ENCODE measurements at places on chromosomes 3 and 15.

DNA sequence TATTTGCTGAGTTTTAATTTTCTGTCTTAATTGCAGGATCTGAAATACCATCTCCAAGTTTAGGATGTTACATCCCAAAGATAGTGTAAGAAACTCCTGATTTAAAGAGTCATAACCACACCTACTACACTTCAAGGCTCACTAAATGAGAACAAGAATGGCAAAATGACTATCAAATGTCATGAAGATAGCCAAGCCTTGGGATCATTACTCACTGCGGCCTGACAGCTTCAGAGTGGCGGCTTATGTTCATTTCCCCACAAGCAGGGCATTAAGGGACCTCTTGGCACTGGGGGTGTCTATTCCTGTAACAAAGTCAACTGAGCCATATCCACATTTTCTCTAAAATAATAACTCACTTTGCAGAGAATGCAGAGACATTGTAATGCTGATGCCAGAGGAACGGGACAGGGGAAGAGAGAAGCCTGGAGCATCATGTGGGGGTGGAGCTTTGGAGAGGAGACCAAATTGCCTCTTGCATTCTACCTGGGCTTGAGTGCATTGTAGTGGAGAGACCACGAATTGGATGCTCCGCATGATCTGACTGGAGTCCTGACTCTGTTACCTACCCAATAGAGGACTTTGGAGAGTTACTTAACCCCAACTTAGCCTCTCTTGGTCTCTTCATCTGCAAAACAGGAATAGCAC is 219.2 kb downstream of the OPA1 start:
- DNase-seq, result no peak

- no peak for DNase-seq
These were observed 227.6 kb upstream of the SATB1 start for GRCh38 chr3:18652781-18653180.

DNA sequence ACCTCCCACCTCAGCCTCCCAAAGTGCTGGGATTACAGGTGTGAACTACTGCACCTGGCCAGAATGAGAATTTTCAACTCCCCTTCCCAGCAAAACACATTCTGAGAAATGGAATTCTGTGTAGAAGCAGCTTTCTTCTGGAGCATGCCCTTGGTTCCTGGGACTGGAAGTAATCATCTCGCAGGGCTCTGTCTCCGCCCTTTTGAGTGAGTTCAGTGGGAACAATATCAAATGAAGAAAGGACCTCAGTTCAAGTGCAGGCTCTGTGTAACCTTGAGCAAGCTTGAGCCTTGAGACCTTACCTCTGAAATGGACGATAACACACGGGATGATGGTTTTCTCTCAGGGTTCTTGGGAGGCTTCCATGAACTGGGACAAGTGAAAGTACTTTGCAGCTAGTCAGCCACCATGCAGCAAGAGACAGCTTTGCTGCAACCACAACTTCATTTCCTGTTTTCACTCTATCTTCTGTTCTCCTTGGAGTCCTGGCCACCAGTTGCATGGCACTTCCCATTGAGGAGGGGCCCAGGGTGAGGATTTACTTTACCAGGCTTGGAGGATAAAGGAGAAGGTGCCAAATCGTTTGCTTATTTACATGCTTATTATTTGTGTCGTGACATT is 35.7 kb upstream of the IGF1R start:
- no peak for DNase-seq

- DNase-seq, result no peak
These were observed 52.2 kb downstream of the SEMA5B start for GRCh38 chr3:122975163-122975923.

DNA sequence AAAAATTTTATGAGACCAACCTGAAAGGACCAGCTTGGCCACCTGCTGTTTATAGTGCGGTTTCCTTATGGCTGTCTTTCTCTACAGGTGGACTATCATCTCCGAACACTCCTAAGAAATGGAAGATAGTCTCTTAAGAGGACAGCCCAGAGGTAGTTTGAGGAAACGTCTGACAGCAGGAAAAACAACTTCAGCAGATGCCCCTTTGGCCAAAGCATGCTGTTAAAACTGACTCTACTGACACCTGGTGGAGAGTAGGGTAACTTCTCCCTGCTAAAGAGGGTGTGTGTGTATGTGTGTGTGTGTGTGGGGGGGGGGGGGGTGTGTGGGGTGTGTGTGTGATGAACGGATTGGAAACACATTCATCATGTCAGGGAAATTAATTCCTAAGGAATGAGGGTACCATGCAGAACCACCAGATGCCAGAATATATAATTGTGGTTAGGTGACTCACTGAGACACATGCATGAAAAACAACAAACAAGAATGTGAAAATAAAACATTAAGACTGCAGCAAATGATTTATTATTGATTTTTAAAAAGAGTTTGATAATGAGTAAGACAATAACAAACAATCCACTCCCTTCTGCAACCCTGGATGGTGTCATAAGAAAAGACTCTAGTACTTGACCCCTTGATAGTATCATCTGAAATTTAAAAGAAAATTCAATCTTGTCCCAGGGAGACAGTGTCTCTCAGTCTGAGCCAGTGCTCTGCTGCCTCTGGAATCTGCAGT is 256.5 kb downstream of the THRB start:
- peak; percentile 24 for DNase-seq

GRCh38 chr3:70064194-70064779 is 64.8 kb downstream of the SAMMSON start:
- peak; percentile 2 for DNase-seq

DNA sequence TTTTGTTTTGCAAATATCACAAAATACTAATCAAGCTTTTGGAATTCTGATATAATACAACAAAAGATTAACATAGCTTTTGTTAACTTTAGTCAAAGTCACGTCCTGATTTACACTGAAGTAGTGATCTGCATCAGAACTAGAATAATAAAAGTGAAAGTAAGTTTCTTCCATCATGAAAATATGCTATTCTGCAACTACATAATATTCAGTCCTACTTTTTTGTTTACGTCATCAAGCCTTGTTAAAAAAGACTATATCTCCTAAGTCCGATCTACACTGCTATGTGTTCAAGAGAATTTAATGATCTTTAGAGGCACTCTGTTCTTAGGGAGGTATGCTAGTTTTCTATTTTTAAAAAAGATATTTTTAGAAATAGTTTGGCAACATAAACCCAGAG is 330.1 kb downstream of the ARPP21 start:
- no peak for DNase-seq

DNA sequence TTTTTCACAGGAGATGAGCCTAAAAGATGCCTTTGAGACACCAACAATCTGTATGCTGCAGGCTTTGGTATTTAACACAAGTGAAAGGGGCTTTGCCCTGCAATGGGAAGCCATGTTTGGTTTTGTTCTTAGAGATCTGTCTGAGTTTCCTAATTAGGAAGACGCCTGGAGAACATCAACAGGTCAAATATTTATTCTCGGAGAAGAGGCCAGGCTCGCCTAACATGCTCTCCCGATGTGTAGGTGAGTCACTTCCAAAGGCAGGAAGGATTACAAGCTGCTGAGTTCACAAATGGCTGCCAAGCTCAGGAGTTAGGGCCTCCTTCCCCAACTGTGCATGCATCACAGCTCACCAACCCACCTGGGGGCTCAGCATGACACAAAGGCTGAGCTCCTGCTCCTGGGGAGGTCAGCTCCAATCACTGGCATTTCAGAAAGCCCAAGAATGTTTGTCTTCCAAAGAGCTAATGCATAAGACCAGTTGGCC is 119.5 kb upstream of the PRICKLE2 start:
- no peak for DNase-seq

- DNase-seq, result no peak
These were observed 249.5 kb downstream of the MEIS2 start for GRCh38 chr15:36850864-36851263.

GRCh38 chr15:83276661-83277060 is 7.8 kb downstream of the BNC1 start:
- no peak for DNase-seq

DNA sequence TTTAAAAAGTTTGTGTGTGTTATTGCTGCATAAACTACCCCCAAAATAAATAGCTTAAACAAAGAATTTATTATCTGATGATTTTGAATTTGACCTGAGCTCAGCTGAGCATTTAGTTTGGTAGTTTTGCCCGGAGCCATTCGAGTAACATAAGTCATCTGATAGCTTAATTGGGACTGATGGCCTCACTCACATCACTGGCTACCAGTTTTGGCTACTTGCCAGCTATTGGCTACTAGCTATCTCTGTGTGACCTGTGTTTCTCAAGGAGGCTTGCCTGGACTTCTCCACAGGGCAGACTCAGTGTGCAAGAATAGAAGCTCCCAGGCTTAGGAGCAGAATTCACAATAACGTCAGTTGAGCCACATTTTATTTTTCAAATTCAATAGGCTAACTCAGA is 9.0 kb downstream of the CNTN3 start:
- DNase-seq, result no peak

GRCh38 chr15:47609693-47610092 is 107.6 kb upstream of the SEMA6D start:
- no peak for DNase-seq

GRCh38 chr15:80168421-80168820 is 15.6 kb downstream of the FAH start:
- no peak for DNase-seq

DNA sequence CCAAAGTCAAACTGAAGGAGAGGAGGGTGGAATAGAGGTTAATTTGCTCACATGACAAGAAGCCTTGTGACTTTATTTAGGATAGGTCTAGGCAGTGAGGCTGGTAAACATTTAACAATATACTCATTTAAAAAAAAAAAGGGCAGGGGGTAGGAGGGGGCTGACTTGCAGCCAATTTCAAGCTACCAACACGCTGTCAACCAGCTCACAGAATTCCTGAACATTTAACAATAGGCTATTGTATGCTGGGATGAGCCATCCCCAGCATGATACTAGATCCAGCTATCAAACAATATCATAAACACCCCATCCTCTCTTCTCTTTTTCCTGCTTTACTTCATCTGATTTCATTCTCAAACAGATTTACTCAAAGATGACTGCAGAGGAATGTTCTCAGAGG is 1096.3 kb upstream of the CFAP20DC start:
- DNase-seq, result no peak

- no peak for DNase-seq
These were observed 132.7 kb upstream of the BHLHE40 start for GRCh38 chr3:4846543-4846942.

GRCh38 chr15:59420108-59420507 is 17.9 kb upstream of the FAM81A start:
- no peak for DNase-seq

- no peak for DNase-seq
These were observed 4.0 kb upstream of the PTH1R start for GRCh38 chr3:46873521-46873920.

GRCh38 chr15:36766449-36766848 is 187.0 kb downstream of the CDIN1 start:
- no peak for DNase-seq

- no peak for DNase-seq
These were observed 78.8 kb upstream of the PCSK6 start for GRCh38 chr15:101568309-101568708.

DNA sequence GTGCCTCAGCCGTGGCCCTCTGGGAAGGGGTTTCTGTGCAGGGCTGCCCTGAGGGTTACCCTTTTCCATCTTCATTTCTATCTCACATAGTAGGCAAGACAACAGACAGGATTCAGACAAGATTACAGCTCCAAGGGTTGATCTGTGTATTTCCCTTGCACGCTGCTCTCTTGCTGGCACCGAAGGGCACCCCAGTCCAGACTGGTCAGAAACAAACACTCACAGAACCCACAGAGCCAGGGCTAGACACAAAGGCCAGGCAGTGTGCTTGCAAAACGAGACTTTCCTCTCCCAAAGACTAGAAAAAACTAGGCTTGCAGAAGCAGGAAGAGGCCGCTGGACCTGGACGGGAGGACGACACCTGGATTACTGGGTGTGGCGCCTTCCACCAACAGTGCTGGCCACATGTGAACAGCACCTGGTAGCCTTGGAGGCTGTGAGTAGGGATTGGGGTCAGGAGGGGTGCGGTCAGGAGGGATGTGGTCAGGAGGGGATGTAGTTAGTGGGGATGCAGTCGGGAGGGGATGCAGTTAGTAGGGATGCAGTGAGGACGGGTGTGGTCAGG is 96.8 kb downstream of the BDH1 start:
- DNase-seq, result no peak

DNA sequence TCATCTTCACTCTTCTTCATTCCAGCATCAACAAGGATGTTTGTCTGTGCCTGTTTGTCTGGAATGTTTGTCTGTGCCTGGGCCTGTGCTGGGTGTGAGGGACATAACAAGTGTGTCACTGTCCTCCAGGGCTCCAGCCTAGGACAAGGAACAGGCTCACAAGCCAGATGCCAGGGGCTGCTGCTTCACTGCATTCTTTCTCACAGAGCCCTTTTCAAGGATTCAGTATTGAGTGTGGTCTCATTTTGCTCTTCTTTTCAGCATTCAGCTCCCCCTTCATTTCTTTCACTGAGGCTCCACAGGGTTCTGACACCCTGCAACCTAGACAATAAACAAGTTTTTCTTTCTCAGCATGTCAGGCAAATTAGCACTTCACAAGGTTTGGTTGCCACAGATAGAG is 43.6 kb upstream of the KY start:
- no peak for DNase-seq

DNA sequence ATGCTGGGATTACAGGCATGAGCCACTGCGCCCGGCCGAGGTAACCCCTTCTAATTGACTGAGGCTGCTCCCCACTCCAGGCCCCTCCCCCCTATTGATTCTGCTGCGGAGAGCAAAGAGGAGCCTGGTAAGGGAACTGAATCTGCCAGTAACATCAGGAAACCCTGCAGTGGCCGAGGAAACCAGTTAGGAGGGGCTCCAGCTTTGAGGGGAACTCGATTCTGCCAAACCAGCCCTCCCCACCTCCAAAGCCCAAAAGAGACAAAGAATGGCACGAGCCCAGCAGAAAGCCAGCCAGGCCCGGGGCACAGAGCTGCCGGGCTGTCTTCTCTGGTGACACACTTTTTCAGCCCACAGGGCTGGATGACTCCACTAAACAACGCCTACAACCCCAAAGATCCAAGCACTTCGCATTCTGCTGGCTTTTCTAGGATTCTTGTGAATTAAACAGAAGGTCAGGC is 15.0 kb upstream of the ACAD9 start:
- no peak for DNase-seq

DNA sequence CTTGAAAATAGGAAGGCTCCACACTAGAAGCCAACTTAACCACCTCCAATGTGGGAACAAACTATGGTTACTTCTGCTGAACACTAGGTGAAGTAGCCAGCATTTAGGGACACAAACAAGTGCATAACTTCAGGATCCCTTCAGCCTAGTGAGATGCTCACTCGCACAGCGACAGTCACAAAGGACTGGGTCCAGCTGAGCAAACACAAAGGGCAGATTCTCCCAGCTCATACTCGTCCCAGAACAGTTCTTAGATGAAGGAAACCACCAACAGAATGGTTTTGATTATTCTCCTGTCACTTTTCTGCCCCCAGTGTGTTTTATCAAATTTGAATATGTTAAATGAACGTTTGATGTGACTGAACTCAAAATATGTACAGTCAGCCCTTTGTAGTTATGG is 201.6 kb downstream of the KCNAB1 start:
- peak; percentile 70 for DNase-seq

GRCh38 chr3:174857301-174857700 is 1.8 kb upstream of the NAALADL2 start:
- no peak for DNase-seq

DNA sequence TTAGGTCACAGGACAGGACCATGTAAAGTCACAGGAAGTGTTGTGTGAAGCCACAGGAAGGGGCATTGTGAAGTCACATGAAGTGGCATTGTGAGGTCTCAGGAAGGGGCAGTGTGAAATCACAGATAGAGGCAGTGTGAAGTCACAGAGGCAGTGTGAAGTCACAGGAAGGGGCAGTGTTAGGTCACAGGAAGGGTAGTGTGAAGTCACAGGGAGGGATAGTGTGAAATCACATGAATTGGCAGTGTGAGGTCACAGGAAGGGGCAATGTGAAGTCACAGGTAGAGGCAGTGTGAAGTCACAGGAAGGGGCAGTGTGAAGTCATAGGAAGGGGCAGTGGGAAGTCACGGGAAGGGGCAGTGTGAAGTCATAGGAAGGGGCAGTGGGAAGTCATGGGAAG is 37.9 kb downstream of the GASK1A start:
- DNase-seq, result no peak
